ENCODE measurements at places on chromosomes 7 and 10. TPM values are rescaled to one million over a fixed set of nuclear protein-coding genes. Genes with fewer than 3 reads are reported as not detected.

Gene SVOPL
- 0.05 TPM for total RNA-seq

Gene HSPA12A
- 79.5 TPM for total RNA-seq

Gene FKBP6
- not detected for total RNA-seq

Gene C1QL3
- 2.4 TPM for total RNA-seq

Gene SUN3
- not detected for total RNA-seq

Gene CPN1
- total RNA-seq = not detected

Gene SOSTDC1
- total RNA-seq = not detected

Gene SNCG
- total RNA-seq = 5.2 TPM

Gene LSM5
- 18.2 TPM for total RNA-seq

Gene PKD2L1
- total RNA-seq = not detected

Gene CDK14
- total RNA-seq = 30.2 TPM

Gene ARHGEF35
- total RNA-seq = 22.4 TPM

Gene PILRA
- total RNA-seq = 2.0 TPM

Gene TMEM60
- 12.0 TPM for total RNA-seq

Gene CHRM2
- total RNA-seq = under 0.01 TPM

Gene C10orf62
- 0.35 TPM for total RNA-seq

Gene PNLIPRP3
- total RNA-seq = not detected

Gene LBX1
- not detected for total RNA-seq

Gene KCNIP2
- total RNA-seq = not detected

Gene SPRN
- 0.35 TPM for total RNA-seq
